Upper lobe of left lung (tissue), 6 donors: ENCODE measurements at places on chromosomes 5 and 9. TPM values are rescaled to one million over a fixed set of nuclear protein-coding genes. Genes with fewer than 3 reads are reported as not detected.

DNA sequence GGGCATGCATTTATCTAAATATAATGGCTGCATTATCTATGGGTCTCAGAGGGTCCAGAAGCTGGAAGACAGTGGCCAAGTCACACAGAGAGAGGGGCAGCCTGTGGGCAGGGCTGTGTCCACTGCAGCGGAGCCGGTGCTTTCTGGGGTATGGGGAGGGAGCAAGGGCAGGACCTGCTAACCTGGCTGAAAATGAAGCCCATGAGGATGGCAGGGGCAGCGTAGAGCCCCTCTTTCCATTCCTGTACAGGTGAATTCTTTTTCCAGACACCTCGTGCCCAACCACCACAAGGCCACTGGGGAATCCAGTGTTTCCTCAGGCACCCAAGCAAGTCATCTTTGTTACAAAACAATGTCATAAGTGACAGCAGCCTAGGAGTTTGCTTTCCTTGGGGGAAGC, 305.9 kb upstream of the IRX4 start:
- no peak for DNase-seq

- DNase-seq, result no peak
Observed at GRCh38 chr5:175711472-175712312, 53.8 kb downstream of the HRH2 start.

DNA sequence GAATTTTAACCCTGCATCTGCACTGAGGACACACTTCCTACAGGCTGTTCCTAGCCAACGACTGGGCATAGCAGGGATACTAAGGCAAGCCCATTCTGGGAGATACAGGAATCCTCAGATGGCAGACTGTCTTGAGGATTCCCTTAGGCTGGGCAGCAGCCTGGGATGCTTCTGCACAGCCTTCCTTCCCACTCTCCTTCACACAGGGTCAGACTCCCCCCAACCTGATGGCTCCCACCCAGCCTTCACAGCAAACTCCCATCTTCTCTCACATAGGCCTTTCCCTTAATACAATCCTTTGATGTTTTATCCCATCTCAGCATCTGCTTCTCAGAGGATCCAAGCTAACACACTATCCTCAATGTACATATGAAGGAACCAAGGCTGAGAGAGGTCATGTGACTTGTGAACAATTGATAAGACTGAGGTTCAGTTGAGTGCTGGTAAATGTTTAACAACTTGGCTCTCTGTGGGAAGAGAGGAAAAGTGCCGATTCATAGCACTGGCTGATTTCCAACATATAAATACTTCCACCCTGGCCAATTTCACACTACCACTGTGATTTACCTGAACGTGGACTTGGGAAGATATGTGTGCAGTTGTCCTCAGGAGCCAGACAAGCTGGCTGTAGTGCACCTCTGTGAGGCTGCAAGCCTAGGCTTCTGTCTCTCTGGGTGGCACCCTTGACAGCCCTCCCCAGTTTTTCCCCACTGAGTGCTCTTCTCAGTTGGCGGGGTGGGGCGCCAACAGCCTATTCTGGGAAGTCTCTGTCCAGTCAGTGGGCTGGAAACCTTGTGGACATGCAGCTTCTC, 120.2 kb upstream of the TRIM32 start:
- peak; percentile 32 for DNase-seq

DNA sequence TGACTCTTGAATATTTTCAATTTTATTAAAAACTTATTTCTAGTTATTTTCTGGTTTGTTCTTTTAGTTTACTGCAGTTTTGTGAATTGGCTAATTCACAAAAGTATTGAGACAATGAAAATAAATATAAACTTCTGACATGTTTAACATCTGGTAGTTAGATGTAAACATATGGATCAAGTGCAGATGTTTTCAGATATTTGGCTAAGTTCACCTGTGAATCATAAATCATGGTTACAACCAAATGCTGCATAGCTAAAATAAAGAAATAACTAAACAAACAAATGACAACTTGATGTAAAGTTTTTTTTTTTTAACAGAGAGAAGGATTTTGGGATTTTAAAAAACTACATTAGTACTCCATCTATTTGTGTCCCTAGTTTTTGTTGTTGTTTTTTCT, 484.6 kb downstream of the SLCO4C1 start:
- no peak for DNase-seq

DNA sequence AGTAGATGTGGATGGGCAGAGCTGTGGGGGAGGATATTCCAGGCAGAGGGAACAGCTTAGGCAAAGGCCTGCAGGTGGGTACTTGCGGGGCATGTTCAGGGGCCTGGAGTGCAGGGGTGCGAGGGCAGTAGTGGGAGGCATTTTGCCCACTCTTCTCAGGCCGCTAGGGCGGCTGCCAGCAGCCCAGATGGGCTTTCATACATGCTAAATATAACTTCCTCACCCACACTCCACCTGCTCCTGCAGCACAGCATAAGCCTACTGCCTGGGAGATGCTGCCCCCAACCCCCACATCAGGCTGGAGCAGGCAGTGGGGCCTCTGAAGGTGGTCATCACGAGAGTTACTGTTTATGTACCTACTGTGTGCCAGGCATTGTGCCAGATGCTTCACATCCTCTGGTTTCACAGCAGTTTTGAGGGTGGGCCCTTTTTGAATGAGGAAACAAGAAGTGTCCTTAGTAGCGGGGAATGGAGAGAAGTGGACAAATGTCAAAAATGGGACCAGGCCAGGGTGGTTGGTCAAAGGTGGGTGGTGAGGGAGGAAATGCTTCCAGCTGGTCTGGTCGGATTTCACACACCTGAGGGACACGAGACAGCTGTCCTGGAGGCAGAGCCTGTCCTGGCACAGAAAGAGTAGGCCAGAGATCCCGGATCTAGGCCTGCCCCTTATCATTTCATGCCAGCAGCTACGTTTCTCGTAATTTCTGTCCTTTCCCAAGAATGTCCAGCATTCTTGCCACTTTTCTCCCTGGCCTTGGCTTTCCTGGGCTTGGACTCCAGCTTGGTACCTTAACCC, 12.1 kb downstream of the RGS14 start:
- DNase-seq, result no peak

The KIAA0825 gene
- total RNA-seq, result 4.3 TPM

DNA sequence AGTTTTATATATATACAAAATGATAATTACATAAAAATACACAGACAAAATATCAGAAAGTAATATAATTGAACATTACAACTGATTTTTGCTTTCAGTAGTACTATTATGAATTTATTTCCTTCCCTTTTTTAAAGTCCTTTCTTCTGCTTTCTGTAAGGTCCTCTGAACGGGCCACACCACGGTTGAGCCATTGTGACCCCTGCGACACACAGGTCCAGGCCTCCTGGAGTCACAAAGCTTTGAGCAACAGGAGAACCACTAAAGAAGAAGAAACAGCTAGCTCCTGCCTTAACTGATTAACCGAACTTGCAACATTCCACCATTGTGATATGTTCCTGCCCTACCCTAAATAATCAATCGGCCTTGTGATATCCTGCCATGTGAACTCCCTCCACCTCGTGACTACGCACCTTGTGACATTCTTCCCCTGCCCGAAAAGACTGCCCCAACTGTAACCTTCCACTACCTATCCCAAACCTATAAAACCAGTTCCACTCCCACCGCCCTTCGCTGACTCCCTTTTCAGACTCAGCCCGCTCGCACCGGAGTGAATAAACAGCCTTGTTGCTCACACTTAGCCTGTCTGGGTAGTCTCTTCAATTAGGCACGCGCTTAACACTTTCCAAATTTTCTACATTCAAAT, 375.0 kb upstream of the RFX3 start:
- no peak for DNase-seq

DNA sequence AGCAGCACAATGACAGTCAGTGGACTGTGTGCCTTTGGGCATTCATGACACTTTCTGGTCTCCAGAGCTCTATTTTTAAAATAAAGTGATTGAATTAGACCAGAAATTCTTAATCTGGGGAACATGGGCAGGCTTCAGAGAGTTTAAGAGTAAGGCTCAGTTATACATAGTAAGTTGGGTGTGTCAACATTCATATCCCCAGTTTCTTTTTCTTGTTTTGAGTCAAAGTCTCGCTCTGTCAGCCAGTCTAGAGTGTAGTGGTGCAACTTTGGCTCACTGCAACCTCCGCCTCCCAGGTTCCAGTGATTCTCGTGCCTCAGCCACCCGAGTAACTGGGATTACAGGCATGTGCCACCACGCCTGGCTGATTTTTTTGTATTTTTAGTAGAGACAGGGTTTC, 13.7 kb upstream of the KIF4B start:
- DNase-seq, result no peak
